ENCODE measurements at places on chromosomes 11 and 22. TPM values are rescaled to one million over a fixed set of nuclear protein-coding genes. Genes with fewer than 3 reads are reported as not detected.

Gene IGLL5
- total RNA-seq, result not detected

Gene MIF
- total RNA-seq, result 469 TPM

GRCh38 chr22:32249231-32249630 lies 5.9 kb downstream of the SLC5A4 start:
- H3K36me3 ChIP-seq, result no peaks in the 10 kb centered on the region
- H3K4me1 ChIP-seq, result no peaks in the 10 kb centered on the region
- no peak overlapping the region for H3K4me3 ChIP-seq
- H3K27ac ChIP-seq, result no peak overlapping the region
- DNase-seq, result no peak
- H3K27me3 ChIP-seq, result peaks cover 27% of the 10 kb centered on the region

DNA sequence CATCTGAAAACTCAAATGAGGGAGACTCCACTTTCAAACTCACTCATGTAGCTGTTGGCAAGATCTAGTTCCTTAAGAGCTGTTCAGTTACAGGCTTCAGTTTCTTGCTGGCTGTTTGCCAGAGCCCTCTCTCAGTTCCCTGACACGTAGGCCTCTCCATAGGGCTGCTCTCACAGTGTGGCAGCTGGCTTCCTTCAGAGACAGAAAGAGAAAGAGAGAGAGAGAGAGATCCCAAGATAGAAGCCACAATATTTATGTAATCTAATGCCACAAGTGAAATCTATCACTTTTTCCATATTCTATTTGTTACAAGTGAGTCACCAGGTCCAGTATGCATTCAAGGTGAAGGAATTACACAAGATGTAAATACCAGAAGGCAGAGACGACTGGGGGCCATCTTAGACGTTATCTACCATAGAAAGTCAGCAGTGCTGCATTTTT lies 168.8 kb downstream of the RCN1 start:
- no peaks in the 10 kb centered on the region for H3K27me3 ChIP-seq
- no peak overlapping the region for H3K27ac ChIP-seq
- H3K36me3 ChIP-seq, result no peaks in the 10 kb centered on the region
- no peak for DNase-seq

- H3K4me1 ChIP-seq, result peaks cover 40% of the 10 kb centered on the region
- peak; percentile 87 for DNase-seq
- H3K36me3 ChIP-seq, result peaks cover 31% of the 10 kb centered on the region
- H3K27me3 ChIP-seq, result no peaks in the 10 kb centered on the region
- H3K4me3 ChIP-seq, result peak overlapping the region; percentile 74
- H3K27ac ChIP-seq, result peak overlapping the region; percentile 89
These were observed 11.7 kb downstream of the PHRF1 start for GRCh38 chr11:587978-588380.

DNA sequence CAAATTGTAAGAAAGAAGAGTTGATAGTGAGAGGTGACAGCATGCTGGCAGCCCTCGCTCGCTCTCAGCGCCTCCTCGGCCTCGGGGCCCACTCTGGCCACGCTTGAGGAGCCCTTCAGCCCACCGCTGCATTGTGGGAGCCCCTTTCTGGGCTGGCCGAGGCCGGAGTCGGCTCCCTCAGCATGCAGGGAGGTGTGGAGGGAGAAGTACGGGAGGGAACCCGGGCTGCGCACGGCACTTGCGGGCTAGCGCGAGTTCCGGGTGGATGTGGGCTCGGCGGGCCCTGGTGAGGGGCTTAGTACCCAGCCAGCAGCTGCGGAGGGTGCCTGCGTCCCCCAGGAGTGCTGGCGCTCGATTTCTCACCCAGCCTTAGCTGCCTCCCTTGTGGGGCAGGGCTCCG lies 539.7 kb upstream of the CCDC179 start:
- no peak overlapping the region for H3K27ac ChIP-seq
- no peaks in the 10 kb centered on the region for H3K4me1 ChIP-seq
- no peak overlapping the region for H3K4me3 ChIP-seq

Data from activated T-cell treated with anti-CD3 and anti-CD28 coated beads, Interleukin-2, amount 50 U/mL, for 72 hours (primary cell).